ENCODE measurements at places on chromosomes 16 and 17. TPM values are rescaled to one million over a fixed set of nuclear protein-coding genes. Genes with fewer than 3 reads are reported as not detected.
A peak's percentile ranks its signal among the peaks of the same experiment; 100 is the strongest.

DNA sequence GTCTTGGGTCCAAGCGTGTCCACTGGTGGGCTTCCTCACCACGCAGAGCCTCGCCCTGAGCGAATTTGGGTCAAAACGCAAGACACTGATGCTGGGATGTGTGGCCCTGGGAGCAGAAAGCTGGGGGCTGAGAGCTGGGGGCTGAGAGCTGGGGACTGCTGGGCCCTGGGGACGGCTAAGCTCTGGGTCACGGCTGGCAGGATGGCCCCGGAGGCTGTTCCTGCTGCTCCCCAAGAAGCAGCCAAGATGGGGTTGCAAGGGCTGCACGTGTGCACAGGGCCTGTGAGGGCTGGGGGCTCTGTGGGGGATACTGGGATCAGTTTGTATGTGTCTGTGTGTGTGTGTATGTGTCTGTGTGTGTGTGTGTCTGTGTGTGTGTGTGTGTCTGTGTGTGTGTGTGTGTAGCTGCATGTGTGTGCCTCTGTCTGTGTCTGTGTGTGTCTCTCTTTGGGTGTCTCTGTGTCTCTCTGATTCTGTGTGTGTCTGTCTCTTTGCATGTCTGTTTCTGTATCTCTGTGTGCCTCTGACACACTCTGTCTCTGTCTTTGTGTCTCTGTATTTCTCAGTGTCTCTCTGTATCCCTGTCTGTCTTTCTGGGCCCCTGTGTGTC lies 38.2 kb upstream of the CIBAR2 start:
- DNase-seq = no peak

The GPR139 gene
- polyA plus RNA-seq = not detected

- DNase-seq = peak; percentile 60
Observed at GRCh38 chr16:16042076-16042475, 92.7 kb downstream of the ABCC1 start.

The SUPT6H gene
- 34.2 TPM for polyA plus RNA-seq

The BAIAP2 gene
- polyA plus RNA-seq = 18.7 TPM

DNA sequence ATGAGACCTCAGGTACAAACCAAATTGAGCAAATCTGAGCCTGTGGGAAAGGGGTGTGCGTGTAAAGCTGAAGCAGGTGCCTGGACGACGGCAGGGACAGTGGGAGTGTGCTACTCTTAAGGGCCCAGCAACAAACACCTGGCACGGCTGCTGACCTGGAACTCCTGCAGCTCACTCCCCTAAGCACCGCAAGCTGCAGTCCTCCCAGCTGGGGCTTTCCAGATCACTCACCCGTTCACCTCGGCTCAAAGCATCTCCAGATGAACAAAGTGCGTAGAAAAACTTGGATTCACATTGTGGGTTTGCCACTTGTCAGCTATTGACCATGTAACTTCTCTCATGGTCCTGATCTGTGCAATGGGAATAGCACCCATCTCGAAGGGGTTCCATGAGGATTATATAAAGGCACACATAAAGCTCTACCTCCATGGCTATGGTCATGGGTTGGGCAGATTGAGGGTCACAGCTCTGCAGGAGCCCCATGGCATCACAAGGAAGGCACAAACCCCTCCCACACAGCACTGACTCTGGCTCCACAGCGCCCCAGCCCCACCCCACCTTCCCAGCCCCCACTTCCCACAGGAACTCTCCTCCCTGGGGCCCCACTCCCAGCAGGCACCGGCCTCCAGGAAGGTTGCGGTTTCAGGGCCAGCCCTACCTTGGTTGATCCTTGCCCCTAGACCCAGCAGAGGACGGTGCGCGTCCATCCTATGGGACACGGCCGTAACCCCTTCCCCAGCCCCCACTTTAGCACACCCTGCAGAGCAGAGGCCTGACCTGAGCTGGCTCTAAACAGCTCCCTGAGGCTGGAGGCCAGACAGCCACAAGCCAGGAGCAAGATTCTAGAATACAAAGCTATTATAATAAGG lies 21.9 kb downstream of the ST3GAL2 start:
- DNase-seq = no peak

DNA sequence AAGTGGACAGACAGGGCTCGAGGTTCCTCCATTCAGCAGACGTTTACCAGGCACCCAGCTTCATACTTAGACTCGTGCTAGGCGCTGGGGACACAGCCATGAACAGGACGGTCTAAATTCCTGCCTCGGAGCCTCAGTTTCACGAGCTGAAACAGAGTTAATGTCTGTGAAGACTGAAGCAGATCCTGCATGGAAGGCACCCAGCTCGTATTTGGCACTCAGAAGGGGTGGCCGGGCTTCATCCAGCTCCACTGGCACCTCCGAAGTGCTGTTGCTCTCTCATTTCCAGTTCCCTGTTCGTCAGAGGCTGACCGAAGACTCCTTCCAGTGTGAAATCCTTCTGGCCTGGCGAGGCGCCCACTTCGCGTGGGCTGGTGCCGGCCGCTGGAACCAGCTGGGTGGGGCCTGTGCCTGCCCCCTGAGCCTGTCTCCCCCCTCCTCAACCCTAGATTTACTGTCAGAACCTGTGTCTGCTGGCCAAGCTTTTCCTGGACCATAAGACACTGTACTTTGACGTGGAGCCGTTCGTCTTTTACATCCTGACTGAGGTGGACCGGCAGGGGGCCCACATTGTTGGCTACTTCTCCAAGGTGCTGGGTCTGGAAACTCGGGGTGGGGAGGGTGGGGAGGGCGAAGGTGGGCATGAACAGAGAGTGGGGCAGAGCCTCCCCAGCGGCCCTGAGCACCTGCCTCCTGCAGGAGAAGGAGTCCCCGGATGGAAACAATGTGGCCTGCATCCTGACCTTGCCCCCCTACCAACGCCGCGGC lies 5.8 kb downstream of the PRSS8 start:
- peak; percentile 52 for DNase-seq

DNA sequence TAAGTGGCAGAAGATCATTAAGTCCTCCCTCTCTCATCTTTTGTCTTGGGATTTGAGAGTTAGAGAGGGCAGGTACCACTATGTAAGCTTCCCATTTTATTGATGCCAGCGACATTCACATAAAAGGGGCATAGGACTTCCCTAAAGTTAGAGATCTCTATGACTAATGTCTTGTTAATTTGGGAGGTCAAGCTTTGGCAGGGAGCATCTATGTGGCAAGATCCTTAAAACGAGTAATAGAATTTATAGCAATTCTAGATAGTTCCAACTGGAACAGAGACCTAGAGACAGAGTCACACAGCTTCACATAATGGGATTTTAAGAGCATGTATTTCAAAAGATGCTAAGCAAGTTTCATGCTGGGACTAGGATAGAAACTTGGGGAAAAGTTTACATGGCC lies 308.0 kb downstream of the MAP2K6 start:
- no peak for DNase-seq

DNA sequence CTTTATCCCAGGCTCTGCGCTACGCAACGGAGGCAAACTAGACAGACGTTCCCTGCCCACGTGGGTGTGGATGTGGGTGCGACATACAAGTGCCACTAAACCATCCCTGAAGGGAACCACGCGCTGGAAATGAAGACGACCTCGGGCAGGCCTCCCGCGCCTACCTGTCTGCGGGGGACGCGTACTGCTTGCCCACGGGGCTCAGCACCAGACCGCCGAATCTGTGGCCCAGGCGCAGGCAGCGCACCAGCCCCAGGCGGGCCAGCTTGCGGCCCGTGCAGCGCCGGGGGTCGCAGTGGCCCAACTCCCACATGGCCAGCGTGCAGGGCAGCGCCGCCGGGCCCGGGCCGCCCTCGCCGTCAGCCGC lies 480 bp downstream of the TSR3 start:
- no peak for DNase-seq

DNA sequence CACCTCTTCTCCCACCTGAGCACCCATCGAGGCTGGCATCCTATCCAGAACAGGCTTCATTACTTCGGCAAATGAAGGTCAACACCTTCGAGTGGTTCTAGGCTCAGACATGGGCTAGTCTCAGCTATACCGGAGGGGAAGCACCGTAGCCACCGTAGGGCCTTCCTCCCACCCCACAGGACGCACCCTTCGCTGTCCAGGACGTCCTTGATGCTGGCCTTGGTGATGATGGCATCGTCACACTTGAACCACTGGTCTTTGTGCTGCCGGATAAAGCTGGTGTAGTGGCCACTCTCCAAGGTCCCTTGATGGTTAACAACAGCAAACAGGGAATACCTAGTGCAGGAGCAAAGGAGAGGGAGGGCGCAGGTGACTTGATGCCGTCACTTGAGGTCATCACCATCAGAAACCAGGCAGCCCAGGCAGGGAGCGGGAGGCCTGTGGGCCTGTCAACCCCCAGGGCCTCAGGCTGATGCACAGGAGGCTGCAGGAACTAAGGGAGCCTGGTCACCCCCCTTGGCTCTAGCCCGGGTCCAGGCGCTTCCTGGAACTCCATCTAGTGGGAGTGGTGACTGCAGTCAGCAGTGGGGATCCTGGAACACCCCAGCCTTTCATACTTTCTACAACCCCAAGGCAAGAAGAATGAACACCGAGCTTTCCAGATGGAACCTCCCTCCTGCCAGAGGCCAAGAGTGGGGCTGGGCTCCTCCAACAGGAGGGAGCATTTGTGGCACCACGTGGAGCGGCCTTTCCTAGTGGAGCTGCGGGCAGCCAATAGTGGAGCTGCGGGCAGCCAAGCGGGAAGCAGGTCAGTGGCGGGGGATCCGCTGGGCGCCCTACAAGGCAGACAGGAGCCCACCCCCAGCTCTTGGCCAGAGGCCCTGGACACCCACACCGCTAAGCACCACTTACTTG lies 38.5 kb downstream of the USP22 start:
- DNase-seq = no peak

The TMEM100 gene
- polyA plus RNA-seq = 8.3 TPM

The TNFRSF17 gene
- not detected for polyA plus RNA-seq

- no peak for DNase-seq
Observed at GRCh38 chr17:75260641-75261335, 618 bp downstream of the GGA3 start.

The XAF1 gene
- polyA plus RNA-seq = 12.4 TPM

DNA sequence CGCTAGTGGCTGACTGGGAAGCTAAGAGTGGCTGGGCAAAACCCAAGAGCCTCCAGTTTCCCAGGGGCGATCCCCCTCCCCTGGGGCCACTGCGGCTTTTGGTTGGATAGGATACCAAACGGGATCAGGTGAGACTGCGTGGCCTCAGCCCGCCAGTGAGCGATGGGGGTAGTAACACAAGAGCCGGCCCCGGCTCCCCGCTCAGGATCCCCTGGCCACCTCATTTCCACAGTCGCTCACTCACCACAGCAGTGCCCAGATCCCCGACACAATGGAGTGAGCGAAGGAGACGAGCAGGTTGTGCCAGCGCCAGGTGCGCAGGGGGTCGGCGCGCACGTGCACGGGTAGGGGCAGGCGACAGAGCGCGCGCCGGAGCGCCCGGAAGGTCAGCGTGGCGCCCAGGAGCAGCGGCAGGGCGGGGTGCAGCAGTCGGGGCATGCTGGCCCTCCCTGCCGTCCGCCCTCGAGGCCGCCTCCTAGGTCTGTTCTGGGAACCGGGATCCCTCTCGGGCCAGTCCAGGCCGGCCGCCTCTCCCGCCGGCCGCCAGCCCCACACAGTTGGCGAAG lies 290 bp downstream of the TLCD1 start:
- peak; percentile 39 for DNase-seq

DNA sequence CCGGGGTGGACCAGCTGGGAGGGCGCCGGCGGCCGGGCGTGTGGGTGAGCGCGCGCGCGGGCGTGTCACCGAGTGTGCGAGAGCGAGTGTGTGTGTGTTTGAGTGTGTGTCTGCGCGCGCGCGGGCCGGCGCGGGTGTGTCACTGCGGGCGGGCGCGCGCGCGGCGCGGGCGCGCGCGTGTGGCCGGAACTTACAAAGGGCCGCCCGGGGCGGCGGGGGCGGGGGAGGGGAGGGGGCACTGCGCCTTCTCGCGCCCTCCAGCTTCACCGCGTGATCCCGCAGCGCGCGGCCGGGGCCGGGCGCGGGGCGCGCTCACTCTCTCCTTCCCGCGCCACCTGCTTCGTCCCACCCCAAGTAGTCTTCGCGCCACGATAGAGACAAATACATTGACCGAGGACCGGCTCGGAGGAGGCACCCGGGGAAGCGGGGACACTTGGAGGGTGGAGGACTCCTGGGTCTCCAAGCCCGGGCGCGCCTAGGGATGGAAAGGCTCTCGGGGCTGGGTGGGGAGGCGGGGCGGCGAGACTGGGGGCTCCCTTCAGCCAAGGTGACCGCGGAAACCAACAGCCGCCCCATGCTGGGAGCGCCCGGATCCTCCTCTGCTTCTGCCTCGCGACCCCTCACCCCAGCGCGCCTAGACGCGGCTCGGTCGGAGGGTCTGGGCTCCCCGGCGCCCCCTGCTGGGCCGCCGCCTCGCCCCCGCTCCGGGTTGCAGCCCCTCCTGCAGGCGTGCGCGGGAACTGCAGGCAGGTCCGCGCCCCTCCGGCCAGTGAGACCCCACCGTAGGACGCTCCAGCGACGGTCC lies at the start of gene SRCIN1:
TSS of gene SRCIN1 (minus strand) at position 112 of the 805 bp plus-strand sequence. CDS start 247 bp downstream, outside the sequence.
- peak; percentile 40 for DNase-seq

GRCh38 chr17:64786337-64786736 lies 124.2 kb upstream of the SMURF2 start:
- DNase-seq = no peak

DNA sequence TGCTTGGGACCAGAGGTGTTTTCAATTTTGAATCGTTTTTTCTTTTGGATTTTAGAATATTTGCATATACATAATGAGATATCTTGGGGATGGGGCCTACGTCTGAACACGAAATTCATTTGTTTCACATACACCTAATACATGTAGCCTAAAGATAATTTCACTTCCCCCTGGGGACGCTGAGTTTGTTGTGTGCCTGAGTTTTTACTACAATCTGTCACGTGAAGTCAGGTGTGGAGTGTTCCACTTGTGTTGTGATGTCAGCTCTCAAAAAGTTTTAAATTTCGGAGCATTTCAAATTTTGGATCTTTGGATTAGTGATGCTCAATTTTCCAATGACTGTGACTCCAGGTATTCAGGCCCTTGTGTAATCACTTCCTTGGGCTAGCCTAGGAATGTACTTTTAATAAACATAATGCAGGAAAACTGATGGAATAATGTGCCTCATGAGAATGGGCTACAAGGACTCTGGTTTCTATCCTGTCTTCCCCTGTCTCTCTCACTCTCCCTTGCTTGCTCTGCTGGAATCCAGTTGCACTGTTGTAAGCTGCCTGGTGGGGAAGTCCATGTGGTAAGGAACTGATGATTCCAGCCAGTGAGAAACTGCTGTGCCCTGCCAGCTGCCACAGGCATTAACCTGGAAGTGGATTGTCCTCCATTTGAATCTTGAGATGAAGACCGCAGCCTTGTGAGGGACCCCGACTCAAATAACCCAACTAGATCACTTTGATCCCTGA lies 403.8 kb downstream of the SHISA9 start:
- no peak for DNase-seq
